ENCODE measurements at places on chromosomes 13 and 19.

DNA sequence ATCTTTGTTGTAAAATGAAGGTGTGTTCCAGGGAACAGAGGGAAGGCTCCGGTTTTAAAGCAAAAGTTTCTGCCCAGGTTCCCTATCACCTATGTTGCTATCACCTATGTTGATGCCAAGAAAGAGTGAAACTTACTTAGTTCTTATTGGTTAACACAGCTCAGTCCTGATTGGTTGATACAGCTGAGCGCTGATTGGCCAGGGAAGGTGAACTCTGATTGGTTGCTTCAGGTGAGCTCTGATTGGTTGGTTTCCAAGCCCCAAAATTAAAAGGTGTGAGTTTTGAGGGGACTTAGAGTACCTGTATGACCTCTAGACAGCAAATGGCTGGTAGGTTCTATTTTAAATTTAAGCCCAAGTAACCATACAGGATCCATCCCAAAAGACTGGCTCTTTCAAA is 42.2 kb downstream of the FPR3 start:
- no peak for DNase-seq

GRCh38 chr19:50969413-50969760 is at the start of gene KLK6:
Gene KLK6, minus strand, starts transcription at chr19:50969591. Its CDS starts 1,487 bp downstream, at chr19:50968104.
- no peak for DNase-seq

- no peak for DNase-seq
Observed at GRCh38 chr13:76953968-76954367, 5.7 kb downstream of the ACOD1 start.

- DNase-seq = no peak
Observed at GRCh38 chr19:35991731-35992450, 3.1 kb upstream of the SDHAF1 start.

DNA sequence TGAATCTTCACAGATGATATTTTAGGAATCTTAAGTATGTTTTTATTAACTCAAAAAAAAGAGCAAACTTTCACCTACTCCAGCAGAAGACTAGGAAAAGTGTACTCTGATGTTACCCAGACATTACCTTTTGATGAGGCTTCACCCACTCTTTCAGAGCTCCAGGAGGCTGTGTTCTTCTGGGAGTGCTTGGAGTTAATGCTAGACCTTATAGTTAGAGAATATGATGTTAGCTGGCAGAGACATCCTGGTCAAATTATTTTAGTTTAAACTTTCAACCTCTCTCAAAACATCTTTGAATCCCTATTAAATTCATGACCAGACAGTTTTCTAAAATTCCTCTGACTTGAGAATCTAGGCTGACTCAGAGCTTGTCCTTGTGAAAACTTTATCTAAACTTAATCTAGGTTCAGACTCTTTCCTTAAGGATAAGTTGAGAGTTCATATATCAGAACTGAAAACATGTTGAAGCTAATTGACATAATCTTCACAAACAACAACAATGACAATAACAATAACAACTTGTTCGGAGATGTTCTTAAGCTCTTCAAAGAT is 82.8 kb downstream of the ITGBL1 start:
- DNase-seq = no peak
